Spleen (tissue), 13 donors: ENCODE measurements at places on chromosomes 4 and X.

DNA sequence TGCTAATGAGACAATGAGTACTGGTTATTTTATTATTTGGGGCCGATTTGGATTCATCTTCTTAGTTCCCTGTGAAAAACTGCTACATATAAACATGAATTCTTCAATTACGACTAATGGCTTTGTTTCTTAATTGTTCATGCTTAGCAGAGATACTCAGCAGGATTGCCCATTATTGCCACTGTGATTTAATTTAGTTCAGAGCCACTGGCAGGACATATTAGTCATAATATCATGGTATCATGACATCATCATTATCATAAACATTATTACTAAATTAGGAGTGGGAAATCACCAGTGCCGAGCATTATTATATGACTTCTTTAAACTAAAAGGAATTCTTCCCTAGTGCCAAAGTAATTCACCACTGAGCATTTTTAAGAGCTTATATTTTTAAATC lies 201.4 kb downstream of the SPOCK3 start:
- no peak for DNase-seq

DNA sequence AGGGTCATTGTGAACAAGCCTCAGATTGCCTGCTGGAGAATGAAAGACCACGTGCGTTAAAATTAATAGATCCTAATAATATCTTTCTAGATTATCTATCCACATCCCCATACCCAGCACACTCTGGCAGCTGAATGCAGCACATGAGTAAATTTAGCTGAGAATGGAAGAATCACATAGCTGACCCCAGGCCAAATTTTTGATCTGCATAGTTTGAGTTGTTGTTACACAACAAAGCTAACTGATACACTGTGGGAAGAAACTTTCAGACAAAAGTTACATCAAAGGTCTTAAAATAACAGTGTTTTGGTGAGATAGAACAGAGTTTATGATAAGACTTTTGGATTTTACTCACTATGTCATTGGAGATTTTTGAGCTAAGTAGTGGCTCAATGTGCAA lies 72.4 kb upstream of the ANXA10 start:
- no peak for DNase-seq

- DNase-seq, result no peak
Measured at GRCh38 chrX:56729152-56729850, at the start of gene NBDY. TSS of gene NBDY (plus strand) at chrX:56729243. CDS start at chrX:56729354, 111 bp downstream.

GRCh38 chrX:44784241-44784640 lies 59.6 kb upstream of the DUSP21 start:
- DNase-seq, result no peak

DNA sequence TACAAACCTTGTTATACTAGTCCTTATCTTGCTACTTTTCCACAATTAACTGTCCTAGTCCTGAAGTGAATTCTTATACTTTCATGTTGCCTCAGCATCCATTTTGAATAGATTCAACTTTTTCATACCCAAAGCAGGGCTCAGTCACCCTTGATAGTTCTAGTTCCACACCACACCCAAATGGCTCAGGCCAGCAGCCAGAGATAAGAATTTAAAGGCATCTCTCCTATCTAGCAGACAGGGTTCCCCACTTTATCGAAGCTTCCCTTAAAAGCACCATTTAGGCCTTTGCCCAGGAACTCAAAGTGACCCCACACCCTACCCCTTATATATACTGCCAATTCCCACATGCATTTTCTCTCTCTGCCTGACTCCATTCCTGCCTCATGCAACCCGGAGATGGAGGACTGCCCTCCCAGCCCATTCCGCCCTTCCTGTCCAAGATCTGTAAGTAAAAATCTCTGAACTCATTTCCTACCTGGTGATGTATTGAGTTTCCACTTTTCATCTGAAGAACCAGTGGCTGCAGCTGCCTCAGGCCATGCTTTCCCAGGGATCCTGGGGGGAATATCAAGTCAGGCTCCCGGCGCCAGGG lies 63.7 kb upstream of the TXK start:
- no peak for DNase-seq

DNA sequence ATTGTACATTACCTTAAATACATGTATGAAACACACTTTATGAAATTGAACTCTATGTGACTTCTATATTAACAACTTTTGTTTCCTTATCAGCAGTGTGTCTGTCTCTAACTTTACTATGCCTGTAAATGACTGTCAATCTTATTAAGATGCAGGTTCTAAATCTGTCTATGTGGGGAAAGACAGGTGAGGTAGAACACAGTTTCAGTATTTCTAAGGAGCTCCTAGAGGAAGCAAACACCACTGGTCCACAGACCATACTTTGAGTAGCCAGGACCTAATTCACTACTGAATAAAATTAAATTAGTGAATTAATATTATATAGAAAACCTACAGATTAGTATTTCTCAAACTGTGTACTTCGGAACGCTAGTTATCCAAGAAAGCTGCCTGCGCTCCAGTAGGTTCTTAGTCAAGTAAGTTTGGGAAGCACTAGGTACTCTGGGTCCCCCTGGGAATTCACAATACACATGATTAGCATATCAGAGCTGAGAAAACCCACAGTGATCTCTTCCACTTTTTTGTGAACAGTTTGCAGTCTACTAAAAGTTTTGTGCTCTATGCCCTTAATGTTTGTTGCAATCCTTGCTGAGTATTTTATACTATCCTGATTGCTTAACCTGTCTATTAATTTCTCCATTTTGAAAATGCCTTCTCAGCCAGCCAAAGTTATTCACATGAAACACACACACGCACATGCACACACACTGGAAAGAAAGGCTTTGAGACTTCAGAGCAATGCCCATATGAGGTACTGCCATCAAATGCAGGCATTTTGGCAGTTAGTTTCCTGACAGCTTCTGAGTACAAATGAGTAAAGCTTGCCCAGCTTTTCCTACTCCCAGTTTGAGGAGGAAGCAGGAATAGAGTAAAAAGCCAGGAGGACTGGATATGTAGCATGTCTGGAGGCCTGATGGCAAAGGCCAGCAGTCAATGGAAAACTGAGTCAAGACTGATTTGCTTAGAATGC lies 133.6 kb upstream of the CPEB2 start:
- no peak for DNase-seq

- DNase-seq, result no peak
Measured at GRCh38 chr4:159127745-159128518, 25.1 kb downstream of the RAPGEF2 start.
